Activated T-helper 1 cell treated with anti-CD3 and anti-CD28 coated beads, Interleukin-12 subunit alpha, Interleukin-12 subunit beta, Interleukin-2, Interleukin-4 antibody, amounts not matched to agents 30 ng/mL and 10 ng/mL and 1 ng/mL, durations not matched to agents 14 hours and 24 hours and 36 hours (primary cell): ENCODE measurements at places on chromosomes 1 and 21. TPM values are rescaled to one million over a fixed set of nuclear protein-coding genes. Genes with fewer than 3 reads are reported as not detected.

DNA sequence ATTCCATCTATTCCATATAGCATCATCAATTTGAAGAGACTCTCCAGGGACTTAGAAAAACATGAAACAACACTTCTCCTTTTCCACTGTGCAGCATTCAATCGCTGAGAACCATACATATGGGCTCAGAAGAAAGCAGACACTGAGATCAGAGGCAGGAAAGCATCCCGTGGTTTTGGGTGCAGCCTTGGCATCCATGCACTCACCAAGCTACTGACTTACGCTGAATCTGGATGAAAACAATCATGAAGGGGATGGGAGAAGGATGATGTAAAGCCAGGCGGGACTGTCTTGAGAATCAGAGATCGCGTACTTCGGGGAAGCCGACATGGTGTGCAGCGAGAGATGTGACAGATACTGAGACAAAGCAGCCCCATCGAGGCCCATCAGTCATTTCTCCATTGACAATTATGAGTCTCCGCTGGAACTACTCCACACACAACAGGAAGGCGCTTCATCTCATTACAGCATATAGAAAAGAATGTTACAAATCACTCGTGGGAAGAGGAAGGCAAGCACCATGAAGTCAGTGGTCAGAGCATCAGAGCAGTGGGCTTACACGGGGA, 2.3 kb upstream of the TIAM1 start:
- peaks cover 18% of the 10 kb centered on the region for H3K36me3 ChIP-seq
- peaks cover 61% of the 10 kb centered on the region for H3K4me1 ChIP-seq
- H3K27me3 ChIP-seq = peaks cover 4% of the 10 kb centered on the region

DNA sequence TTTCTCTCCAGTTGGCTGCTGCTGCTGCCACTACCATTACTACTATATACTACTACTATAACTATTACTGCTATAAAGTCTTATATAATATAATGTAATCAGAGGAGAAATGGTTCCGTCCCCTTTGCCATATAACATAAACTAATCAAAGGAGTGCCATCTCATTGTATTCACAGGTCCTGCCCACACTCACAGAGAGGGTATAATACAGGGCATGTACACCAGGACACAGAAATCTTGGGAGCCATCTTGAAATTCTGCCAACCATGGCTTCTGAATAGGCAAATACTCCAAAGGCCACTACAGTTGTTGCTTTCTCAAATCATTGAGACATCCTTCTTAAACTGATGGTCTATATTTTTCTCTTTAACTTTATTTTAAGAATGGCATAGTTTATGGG, 6.9 kb upstream of the ZRANB2 start:
- no peak overlapping the region for H3K4me3 ChIP-seq
- peaks cover 19% of the 10 kb centered on the region for H3K27me3 ChIP-seq
- no peaks in the 10 kb centered on the region for H3K36me3 ChIP-seq
- no peak overlapping the region for H3K27ac ChIP-seq
- DNase-seq = no peak

Gene SLAMF8
- 0.49 and 0.69 TPM in 2 replicates for total RNA-seq

DNA sequence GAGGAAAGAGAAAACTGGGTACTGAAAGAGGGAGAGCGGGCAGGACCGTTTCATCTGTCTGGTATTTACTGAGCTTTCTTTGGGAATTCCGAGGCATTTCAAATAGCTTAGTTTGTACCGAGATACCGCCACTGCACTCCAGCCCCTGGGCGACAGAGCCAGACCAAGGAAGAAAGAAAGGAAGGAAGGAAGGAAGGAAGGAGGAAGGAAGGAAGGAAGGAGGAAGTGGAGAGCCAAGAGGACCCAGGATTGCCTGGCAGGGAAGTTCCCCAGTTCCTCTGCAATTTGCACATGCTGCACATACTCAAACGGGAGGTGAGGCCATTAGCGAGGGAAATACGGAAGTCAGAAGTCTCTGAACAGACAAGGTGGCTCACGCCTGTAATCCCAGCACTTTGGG, 961 bp upstream of the FUCA1 start:
- H3K36me3 ChIP-seq = no peaks in the 10 kb centered on the region
- H3K4me1 ChIP-seq = peaks cover 18% of the 10 kb centered on the region
- peaks cover 11% of the 10 kb centered on the region for H3K27me3 ChIP-seq
- no peak for DNase-seq

DNA sequence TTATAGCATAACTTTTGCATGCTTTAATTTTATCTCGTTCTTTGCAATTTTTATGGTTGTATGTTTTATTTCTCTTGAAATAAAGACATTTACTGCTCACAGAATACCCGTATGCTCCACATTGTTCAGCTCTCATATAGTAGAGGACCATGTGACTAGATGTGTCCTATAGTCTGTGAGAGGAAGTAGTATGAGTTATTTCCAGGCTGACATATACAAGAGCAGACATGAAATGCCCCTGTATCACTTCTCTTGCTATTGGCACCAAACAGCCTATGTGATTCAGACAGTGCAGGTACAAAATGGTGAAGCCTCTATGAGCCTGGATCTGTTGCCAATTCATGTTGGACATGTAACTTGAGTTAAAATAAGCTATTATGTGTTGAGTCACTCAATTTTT, 5.8 kb upstream of the FCRL5 start:
- H3K4me3 ChIP-seq = no peak overlapping the region
- H3K4me1 ChIP-seq = no peaks in the 10 kb centered on the region
- no peak for DNase-seq
- H3K27me3 ChIP-seq = peaks cover 7% of the 10 kb centered on the region
